ENCODE measurements at places on chromosomes 12 and 14.

DNA sequence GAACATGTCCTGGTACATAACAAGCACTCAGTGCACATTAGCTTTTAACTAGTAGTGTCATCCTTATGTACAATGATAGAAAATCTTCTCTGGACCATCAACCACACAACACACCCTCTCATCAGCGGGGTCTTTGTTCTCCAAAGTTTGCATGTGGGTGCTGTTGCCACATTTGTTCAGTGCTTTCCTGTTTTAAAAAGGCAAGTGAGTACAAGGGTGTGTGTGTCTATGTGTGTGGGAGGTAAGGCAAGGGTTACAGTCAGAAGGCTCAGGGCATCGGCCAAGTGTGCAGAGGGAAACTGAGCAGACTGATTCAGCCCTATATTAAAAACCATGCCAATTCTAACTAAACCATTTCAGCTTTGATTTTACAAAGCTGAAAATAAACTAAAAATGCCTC lies 17.9 kb downstream of the KRT76 start:
- DNase-seq: no peak

DNA sequence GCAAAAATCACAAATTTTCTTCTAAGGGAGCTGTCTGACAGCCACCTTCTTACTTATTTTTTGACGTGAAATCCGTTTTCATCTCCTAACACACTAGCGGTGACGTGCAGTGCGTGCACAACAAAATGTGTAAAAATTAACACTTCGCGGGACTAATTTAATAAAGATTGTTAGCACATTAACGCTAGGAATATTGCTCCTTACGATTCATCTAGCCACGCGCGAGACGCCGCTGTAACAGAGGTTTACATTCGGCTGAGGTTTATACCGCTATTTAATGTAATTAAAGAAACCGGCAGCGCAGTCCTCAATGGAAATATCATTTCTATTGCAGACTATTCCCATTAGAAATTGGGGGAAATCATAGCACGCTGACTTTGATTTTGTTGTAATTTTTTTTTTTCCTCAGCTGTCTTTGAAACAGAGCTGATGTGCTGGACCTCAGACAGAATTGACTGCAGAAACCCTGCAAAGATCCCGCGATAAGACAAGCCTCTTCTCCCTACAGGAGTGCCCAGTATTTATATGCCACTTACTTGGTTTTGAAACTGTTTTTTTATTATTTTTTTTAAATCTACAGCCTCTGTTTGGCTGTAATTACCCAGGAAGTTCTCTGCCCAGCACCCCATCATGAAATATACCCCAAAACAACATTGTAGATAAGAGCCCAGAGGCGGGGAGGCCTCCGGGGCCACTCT lies 31.2 kb downstream of the BCL11B start:
- DNase-seq: no peak

- no peak for DNase-seq
Measured at GRCh38 chr12:32312049-32312670, 87.2 kb upstream of the FGD4 start.

GRCh38 chr14:104395941-104396681 lies 183.5 kb upstream of the C14orf180 start:
- DNase-seq: no peak

GRCh38 chr12:107477947-107478610 lies 207.5 kb upstream of the PWP1 start:
- DNase-seq: no peak

DNA sequence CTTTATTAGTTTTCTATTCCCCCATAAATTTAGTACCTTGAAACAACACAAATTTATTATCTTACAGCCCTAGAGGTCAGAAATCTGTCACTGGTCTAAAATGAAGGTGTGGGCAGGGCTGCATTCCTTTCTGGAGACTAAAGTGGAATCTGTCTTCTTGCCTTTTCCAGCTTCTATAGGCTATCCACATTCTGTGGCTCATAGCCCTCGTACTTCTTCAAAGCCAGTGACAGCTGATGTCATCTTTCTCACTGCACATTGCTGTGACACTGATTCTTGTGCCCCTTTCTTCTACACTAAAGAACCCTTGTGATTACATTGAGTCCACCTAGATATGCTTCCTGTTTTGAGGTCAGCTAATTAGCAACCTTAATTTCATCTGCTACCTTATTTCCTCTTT lies 23.2 kb upstream of the DCN start:
- DNase-seq: no peak

DNA sequence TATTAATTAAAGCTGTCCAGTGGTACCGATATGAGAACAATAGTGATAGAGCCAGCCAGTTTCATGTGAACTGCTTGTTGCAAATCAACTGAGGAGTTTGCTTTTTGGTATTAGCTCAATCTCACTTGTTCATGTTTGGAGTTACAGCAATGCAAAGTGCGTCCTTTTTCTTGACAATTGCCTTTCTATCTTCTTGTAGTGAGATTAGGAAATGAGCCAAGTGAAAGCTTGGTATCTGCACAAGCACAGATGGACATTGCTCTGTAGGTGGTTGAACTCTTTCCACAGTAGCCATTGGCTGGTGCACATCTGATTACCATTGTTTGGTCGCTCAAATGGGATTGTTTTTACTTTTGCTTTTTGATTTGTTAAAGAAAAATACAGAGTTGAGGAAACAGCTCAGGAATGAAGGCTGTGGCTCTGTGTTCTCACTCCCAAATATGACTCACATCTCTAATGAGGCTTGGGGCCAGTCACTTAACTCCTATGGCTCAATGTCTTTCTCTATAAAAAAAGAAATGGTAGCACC lies 241.4 kb downstream of the BMP4 start:
- DNase-seq: no peak

All from activated T-cell treated with anti-CD3 and anti-CD28 coated beads, Interleukin-2, amount 50 U/mL, for 48 hours (primary cell).